ENCODE measurements at places on chromosomes 7 and 10. TPM values are rescaled to one million over a fixed set of nuclear protein-coding genes. Genes with fewer than 3 reads are reported as not detected.

- peaks cover 5% of the 10 kb centered on the region for H3K27me3 ChIP-seq
- peak overlapping the region; percentile 21 for H3K4me3 ChIP-seq
- peaks cover 16% of the 10 kb centered on the region for H3K4me1 ChIP-seq
- DNase-seq = no peak
These were observed 8.9 kb downstream of the COX19 start for GRCh38 chr7:966291-967069.

GRCh38 chr10:79079490-79080355 is 11.0 kb downstream of the ZMIZ1 start:
- peak overlapping the region; percentile 58 for H3K27ac ChIP-seq
- peak overlapping the region; percentile 38 for H3K4me3 ChIP-seq
- peaks cover 74% of the 10 kb centered on the region for H3K4me1 ChIP-seq
- no peak for DNase-seq
- no peaks in the 10 kb centered on the region for H3K27me3 ChIP-seq
- no peaks in the 10 kb centered on the region for H3K36me3 ChIP-seq

NPFFR1 gene
- not detected for total RNA-seq

GDI2 gene
- total RNA-seq = 346 TPM

- H3K27me3 ChIP-seq = no peaks in the 10 kb centered on the region
- no peak for DNase-seq
- no peak overlapping the region for H3K27ac ChIP-seq
- H3K4me3 ChIP-seq = no peak overlapping the region
- H3K4me1 ChIP-seq = peaks cover 9% of the 10 kb centered on the region
These were observed 59.1 kb downstream of the MALSU1 start for GRCh38 chr7:23358152-23358674.

GRCh38 chr10:132470410-132471124 is 67.0 kb upstream of the INPP5A start:
- no peaks in the 10 kb centered on the region for H3K27me3 ChIP-seq
- peaks cover 5% of the 10 kb centered on the region for H3K4me1 ChIP-seq
- H3K4me3 ChIP-seq = no peak overlapping the region

DNA sequence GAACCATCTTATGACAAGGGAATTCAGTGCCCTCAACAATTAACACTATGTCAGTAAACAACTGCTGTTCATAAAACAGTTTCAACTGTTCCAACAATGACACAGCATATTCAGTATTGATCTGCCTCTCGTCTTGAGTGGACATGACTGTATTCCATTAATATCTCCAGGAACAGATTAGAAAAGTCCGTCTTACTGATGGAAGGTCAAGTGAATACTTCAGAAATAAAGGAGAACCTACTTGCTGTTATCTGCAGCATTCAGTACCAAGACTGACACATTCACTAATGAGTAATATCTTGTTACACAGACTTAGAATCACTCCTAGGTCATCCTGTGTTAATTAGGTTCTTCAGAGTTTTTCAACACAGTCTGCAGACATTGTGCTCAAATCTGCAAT is 12.1 kb downstream of the KBTBD2 start:
- H3K4me3 ChIP-seq = no peak overlapping the region
- DNase-seq = no peak
- no peaks in the 10 kb centered on the region for H3K27me3 ChIP-seq

DNA sequence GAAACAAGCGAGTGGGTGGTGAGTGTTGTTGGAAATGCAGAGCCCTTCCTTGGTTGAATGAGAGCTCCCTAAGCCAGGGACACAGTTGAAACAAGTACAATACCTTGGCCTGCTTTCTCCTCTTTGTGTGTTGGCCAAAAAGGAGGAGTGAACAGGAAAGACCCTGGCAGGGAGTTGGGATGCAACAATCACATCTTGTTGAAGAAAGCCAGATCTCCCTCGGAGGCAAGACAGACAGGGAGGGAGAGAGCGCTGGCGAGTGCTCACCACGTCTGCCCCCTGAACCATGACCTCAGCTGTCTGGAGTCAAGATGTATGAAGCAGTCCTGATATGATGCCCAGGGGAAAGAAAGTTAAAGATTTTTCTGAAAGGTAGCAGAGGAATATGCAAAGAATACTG is 66.8 kb downstream of the ADAM12 start:
- DNase-seq = peak; percentile 5
- peaks cover 28% of the 10 kb centered on the region for H3K4me1 ChIP-seq
- H3K27me3 ChIP-seq = no peaks in the 10 kb centered on the region

DNA sequence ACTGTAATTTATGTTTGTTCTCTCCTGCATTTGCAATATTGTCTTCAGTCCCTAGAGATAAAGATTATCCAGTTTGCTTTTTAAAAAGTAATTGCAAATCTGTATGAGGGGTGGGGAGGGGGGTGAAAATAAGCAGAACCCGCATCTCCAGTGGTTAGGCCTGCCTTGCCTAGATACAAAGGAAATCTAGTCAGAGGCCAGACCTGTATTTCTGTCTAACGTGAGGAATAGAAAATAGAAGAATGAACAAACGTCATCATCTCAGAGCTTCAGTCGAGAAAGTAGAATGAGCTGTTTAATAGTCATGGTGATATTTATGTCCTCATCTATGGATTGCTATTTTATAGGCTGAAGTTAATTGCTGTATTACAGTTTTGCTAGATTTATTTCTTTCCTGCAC is 284.2 kb downstream of the BICC1 start:
- H3K36me3 ChIP-seq = no peaks in the 10 kb centered on the region
- peaks cover 20% of the 10 kb centered on the region for H3K4me1 ChIP-seq
- no peak for DNase-seq
- H3K4me3 ChIP-seq = no peak overlapping the region
- no peak overlapping the region for H3K27ac ChIP-seq

DNA sequence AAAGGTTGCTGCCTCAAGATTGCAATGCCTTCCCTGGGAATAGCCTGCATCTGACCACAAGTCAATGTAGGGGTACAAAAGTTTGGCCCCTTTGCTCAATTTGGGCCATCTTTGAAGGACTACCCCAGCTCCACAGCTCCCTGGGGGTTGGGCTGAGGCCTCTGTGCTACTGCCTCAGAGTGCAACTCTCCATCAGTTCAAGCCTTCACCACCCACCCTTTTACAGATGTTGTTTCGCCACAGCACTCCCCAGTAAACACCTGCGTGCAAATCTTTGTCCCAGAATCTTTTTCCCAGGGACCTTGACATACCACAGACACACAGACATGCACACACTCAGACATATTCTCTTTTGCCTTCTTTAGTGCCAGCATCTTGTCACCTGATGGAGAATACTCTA is 66.0 kb upstream of the ANKRD1 start:
- no peaks in the 10 kb centered on the region for H3K4me1 ChIP-seq
- no peak overlapping the region for H3K27ac ChIP-seq
- H3K4me3 ChIP-seq = no peak overlapping the region
- no peaks in the 10 kb centered on the region for H3K27me3 ChIP-seq

DNA sequence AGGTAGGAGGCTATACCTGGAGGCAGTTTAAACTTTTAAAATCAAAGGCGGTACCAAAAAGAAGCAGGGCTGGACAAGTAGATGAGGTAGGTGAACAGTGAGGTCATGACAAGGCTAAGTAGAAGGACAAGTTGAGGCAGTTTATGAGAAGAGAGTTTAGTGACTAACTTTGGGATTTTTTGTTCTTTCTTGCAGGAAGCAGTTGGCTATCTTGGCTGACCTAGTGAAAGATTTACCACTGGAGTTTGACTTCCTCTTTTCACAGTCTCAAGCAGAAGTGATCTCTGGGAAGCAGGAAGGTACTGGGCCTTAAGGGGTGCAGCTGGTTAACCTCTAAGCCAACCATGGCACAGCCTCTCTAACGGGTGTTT is 26.3 kb downstream of the ENTPD7 start:
- no peaks in the 10 kb centered on the region for H3K4me1 ChIP-seq
- no peak overlapping the region for H3K27ac ChIP-seq
- DNase-seq = no peak
- H3K27me3 ChIP-seq = no peaks in the 10 kb centered on the region
- H3K36me3 ChIP-seq = no peaks in the 10 kb centered on the region

NYAP1 gene
- total RNA-seq = 5.2 TPM

GRCh38 chr10:76082956-76083355 is 651.5 kb downstream of the LRMDA start:
- no peaks in the 10 kb centered on the region for H3K27me3 ChIP-seq
- DNase-seq = no peak
- no peak overlapping the region for H3K4me3 ChIP-seq
- H3K4me1 ChIP-seq = peaks cover 27% of the 10 kb centered on the region
- H3K27ac ChIP-seq = no peak overlapping the region

GRCh38 chr7:31962246-31962645 is 108.0 kb downstream of the PDE1C start:
- H3K27me3 ChIP-seq = no peaks in the 10 kb centered on the region
- H3K27ac ChIP-seq = no peak overlapping the region
- peaks cover 7% of the 10 kb centered on the region for H3K36me3 ChIP-seq
- DNase-seq = no peak
- no peaks in the 10 kb centered on the region for H3K4me1 ChIP-seq

- no peaks in the 10 kb centered on the region for H3K27me3 ChIP-seq
- no peak overlapping the region for H3K27ac ChIP-seq
- peaks cover 4% of the 10 kb centered on the region for H3K4me1 ChIP-seq
- H3K4me3 ChIP-seq = no peak overlapping the region
- no peaks in the 10 kb centered on the region for H3K36me3 ChIP-seq
These were observed 205.6 kb downstream of the GRID1 start for GRCh38 chr10:86160890-86161585.

DNA sequence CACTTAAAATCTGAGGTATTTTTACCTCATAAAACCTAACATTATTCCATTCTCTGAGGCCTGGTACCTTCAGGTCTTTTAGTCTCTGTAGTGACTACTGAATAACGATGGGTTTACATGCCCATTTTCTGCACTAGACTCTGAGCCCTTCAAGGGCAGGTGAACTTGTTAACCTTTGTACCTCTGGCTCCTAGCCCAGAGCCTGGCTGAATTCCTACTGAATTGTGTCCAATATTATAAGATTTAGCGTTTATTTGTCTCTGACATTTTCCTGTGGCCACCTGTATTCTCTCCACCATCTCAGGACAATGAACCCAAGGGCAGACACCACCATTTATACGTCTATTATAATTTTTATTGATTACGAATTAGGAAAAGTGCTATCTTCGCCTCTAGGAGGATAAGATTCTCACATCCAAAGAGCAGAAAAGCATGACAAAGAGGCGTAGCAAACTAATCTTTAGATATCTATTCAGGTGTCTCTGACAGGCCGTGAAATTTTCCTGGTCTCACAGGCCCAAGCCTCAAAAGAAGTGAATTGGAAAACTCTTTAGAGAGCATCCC is 27.9 kb upstream of the HNRNPH3 start:
- H3K27me3 ChIP-seq = no peaks in the 10 kb centered on the region
- no peak overlapping the region for H3K27ac ChIP-seq

ELAPOR2 gene
- total RNA-seq = 42.2 TPM

DNA sequence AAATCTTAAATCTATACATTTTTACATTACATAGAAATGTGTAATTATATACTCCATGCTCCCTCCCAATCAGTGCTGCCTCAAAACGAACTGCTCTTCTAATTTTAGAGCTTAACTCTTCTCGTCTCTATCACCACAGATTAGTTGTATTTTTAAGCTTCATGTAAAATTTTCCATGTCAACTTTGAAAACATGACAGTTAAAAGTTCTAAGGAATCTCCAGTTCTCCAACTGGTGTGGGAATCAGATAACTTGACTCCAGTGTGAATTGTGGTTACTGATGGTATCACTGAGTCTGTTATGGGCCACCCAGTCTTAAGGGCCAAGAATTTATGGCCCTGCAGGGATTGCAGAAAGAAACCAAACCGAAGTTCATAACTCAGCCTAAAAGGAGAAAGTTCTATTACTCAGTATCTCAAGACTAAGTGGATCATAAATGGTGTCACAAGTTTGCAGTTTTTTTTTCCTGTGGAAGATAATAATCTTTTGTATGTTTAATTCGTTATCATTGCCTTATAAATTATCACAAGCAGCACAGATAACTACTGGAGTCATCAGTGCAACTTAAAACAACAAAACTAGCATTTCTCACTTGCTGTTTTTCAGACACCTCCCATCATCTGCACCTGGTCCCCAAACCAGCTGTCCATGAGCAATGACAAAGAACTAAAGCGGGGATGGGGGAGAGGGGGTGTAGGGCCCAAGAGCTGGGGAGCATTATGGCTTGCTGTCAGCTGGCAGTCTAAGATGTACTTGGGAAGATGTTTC is 31.5 kb upstream of the KMT2E start:
- no peaks in the 10 kb centered on the region for H3K27me3 ChIP-seq
- peak overlapping the region; percentile 96 for H3K4me3 ChIP-seq
- no peaks in the 10 kb centered on the region for H3K36me3 ChIP-seq
- peaks cover 82% of the 10 kb centered on the region for H3K4me1 ChIP-seq
- no peak for DNase-seq

STAG3 gene
- total RNA-seq = 1.1 TPM

GRCh38 chr10:94409021-94409657 is 6.8 kb downstream of the TBC1D12 start:
- no peak overlapping the region for H3K4me3 ChIP-seq
- no peak for DNase-seq
- no peaks in the 10 kb centered on the region for H3K36me3 ChIP-seq
- H3K27me3 ChIP-seq = no peaks in the 10 kb centered on the region

GRCh38 chr7:32221056-32221455 is 150.8 kb upstream of the PDE1C start:
- peaks cover 3% of the 10 kb centered on the region for H3K4me1 ChIP-seq
- peaks cover 21% of the 10 kb centered on the region for H3K27me3 ChIP-seq
- no peak for DNase-seq

DRGX gene
- 0.18 TPM for total RNA-seq

GRCh38 chr7:148664324-148664723 is 34.4 kb upstream of the CUL1 start:
- DNase-seq = no peak
- no peaks in the 10 kb centered on the region for H3K27me3 ChIP-seq
- no peaks in the 10 kb centered on the region for H3K36me3 ChIP-seq
- no peak overlapping the region for H3K27ac ChIP-seq

MEIG1 gene
- 1.6 TPM for total RNA-seq

FLNC gene
- total RNA-seq = 5.6 TPM

- peaks cover 75% of the 10 kb centered on the region for H3K4me1 ChIP-seq
- H3K4me3 ChIP-seq = peak overlapping the region; percentile 91
- no peaks in the 10 kb centered on the region for H3K27me3 ChIP-seq
- no peaks in the 10 kb centered on the region for H3K36me3 ChIP-seq
These were observed 1.4 kb downstream of the ITGB1 start for GRCh38 chr10:32956365-32957197.

GRCh38 chr7:44971902-44972441 is 6.8 kb downstream of the MYO1G start:
- no peak overlapping the region for H3K27ac ChIP-seq
- H3K4me3 ChIP-seq = no peak overlapping the region
- no peaks in the 10 kb centered on the region for H3K4me1 ChIP-seq
- no peaks in the 10 kb centered on the region for H3K36me3 ChIP-seq
- DNase-seq = no peak

- H3K4me1 ChIP-seq = peaks cover 41% of the 10 kb centered on the region
- H3K27me3 ChIP-seq = no peaks in the 10 kb centered on the region
- H3K27ac ChIP-seq = no peak overlapping the region
These were observed 138.4 kb downstream of the CREB5 start for GRCh38 chr7:28550580-28551186.

DNA sequence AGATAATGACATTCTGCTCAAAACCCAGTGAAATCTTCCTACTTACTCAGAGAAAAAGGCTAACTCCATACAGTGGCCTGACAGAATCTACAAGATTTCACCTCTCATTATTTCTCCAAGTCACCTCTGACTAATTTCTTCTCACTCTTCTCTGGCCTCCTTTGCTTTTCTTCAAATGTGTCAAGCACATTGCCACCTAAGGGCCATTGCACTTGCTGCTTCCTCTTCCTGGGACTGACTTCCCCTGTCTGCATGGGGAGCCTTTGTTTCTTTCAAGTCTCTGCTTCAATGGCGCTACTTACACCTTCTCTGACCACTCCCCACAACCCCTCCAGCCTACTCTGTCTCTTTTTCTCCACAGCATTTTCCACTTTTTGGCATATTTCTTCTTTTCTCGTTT is 36.0 kb downstream of the PRTFDC1 start:
- no peaks in the 10 kb centered on the region for H3K27me3 ChIP-seq
- H3K4me3 ChIP-seq = no peak overlapping the region
- peaks cover 11% of the 10 kb centered on the region for H3K36me3 ChIP-seq
- DNase-seq = no peak
- peaks cover 6% of the 10 kb centered on the region for H3K4me1 ChIP-seq
